Left ventricle myocardium inferior (tissue), 1 donor: ENCODE measurements at places on chromosomes 5 and 9. TPM values are rescaled to one million over a fixed set of nuclear protein-coding genes. Genes with fewer than 3 reads are reported as not detected.

- peaks cover 66% of the 10 kb centered on the region for H3K27me3 ChIP-seq
- peak overlapping the region; percentile 72 for H3K4me3 ChIP-seq
- no peak overlapping the region for H3K27ac ChIP-seq
- no peak for DNase-seq
- H3K4me1 ChIP-seq = peaks cover 15% of the 10 kb centered on the region
Measured at GRCh38 chr5:74865256-74865803, 857 bp downstream of the FAM169A start.

DNA sequence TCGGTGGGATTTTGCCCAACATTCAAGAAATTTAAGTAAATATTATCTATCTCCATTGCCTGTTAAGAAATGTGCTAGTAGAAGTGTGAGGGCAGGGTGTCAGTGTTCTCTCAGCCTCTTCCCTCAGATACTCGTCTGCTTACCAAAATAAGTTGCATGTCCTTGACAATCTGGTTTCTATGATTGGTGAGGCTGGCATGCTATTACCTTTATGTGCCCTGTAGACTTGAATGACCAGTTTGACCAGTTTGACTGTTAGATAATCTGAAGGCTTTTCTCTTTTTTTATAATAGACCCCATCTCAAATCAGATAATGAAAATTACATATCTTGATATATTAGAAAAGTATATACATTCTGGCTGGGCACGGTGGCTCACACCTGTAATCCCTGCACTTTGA lies 348 bp downstream of the CATSPER3 start:
- no peaks in the 10 kb centered on the region for H3K4me1 ChIP-seq
- no peak overlapping the region for H3K27ac ChIP-seq
- DNase-seq = no peak
- no peak overlapping the region for H3K4me3 ChIP-seq

GRCh38 chr9:113416149-113416721 lies 5.7 kb downstream of the C9orf43 start:
- H3K27ac ChIP-seq = peak overlapping the region; percentile 40
- no peak overlapping the region for H3K4me3 ChIP-seq
- H3K36me3 ChIP-seq = no peaks in the 10 kb centered on the region
- H3K4me1 ChIP-seq = peaks cover 6% of the 10 kb centered on the region
- DNase-seq = no peak

DNA sequence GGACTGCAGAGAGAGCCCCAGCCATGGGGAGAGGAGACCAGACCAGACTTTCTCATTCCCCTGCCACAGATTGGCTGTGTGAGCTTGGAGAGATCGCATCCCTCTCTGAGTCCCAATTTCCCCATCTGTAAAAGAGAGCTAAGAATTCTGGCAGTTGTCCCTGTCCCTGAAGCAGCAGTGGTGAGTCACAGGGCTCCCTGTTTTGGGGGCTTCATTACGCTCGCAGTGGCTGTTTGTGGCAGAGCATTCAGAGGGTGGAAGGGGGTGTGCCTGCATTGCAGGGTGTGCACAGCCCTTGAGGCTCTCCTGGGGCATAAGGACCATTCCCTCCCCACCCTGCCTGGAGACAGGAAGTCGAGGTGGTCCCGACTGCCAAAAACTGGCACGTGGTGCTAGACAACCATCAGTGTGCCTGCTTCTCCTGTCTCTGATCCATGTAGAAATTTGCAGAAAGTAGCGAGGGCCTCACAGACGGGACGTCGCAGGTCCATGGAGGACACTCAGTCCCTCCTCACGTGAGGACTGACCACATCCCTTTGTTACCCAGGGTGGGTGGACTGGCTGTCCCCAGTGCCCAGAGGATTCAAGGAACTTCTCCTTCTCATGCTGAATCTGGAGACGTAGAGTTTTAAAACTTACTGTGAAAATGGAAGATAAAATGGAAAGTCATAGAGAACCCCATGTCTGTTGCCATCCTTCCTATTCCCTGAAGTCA lies 35.3 kb downstream of the HRH2 start:
- H3K27ac ChIP-seq = peak overlapping the region; percentile 54
- H3K4me1 ChIP-seq = peaks cover 65% of the 10 kb centered on the region
- no peak overlapping the region for H3K4me3 ChIP-seq
- DNase-seq = no peak

DNA sequence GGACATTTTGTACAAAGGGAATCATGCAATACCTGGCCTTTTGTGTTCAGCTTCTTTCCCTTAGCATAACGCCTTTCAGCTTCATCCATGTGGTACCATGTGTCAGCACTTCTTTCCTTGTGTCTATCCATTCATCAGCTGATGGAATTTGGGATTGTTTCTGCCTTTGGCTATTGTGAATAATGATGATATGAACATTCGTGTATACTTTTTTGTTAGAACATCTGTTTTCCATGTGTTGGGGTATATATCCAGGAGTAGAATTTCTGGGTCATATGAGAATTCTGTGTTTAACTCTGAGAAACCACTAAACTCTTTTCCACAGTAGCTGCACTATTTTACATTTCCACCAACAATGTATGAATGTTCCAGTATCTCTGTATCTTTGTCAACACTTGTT lies 14.8 kb upstream of the PRRC2B start:
- no peaks in the 10 kb centered on the region for H3K27me3 ChIP-seq
- no peak for DNase-seq
- no peaks in the 10 kb centered on the region for H3K36me3 ChIP-seq
- H3K4me3 ChIP-seq = no peak overlapping the region

- H3K27ac ChIP-seq = no peak overlapping the region
- no peaks in the 10 kb centered on the region for H3K4me1 ChIP-seq
- no peak for DNase-seq
- H3K4me3 ChIP-seq = no peak overlapping the region
- H3K36me3 ChIP-seq = no peaks in the 10 kb centered on the region
- H3K27me3 ChIP-seq = no peaks in the 10 kb centered on the region
Measured at GRCh38 chr5:5592541-5592940, 170.1 kb downstream of the ICE1 start.

DNA sequence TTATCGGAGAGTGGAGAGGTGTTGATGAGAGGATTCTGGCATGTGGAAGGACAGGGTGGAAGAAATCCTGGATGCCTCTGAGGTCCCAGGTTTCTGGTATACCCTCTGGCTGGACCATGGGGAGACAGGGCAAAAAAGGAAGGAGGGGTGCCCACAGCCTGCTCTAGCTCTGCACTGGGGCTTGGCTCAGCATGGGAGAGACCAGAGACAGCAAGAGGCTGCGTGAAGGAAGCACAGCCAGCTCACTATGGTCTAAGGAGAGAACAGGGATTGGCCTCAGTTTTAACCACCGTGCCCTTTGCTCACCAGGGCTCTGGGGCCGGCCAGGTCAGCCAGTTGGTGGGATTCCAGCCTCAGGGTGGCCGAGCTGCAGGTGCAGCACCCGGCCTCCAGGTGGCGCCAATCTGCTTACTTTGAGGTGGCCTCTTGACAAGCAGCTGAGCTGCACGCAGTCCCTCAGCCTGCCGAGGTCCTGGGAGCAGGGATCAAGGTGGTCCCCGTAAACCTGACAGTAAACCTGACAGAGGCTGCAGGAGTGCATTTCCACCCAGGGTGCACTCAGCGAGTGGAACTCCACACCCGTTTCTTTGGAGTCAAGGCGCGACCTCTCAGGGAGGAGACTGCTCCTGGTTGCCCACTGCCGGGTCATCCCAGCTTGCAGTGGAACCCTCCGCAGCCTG lies 25.0 kb upstream of the SPTLC1 start:
- no peak overlapping the region for H3K27ac ChIP-seq
- peak; percentile 73 for DNase-seq
- peak overlapping the region; percentile 63 for H3K4me3 ChIP-seq
- H3K4me1 ChIP-seq = peaks cover 18% of the 10 kb centered on the region
- no peaks in the 10 kb centered on the region for H3K36me3 ChIP-seq

DNA sequence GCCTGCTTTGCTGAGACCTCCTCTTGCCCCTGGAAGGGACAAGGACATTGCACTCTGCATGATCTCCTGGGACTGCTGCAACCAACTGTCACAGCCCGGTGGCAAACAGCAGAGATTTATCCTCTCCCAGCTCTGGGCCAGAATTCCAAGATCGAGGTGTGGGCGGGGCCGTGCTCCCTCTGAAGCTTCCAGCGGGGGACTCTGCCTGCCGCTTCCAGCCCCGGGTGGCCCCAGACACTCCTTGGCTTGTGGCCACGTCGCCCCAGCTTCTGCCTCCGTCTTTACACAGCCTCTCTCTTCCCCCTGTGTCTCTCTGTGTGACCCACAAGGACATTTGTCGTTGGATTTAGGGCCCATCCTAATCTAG lies 67.1 kb downstream of the COL5A1 start:
- peaks cover 59% of the 10 kb centered on the region for H3K4me1 ChIP-seq
- no peaks in the 10 kb centered on the region for H3K36me3 ChIP-seq
- H3K4me3 ChIP-seq = no peak overlapping the region
- DNase-seq = no peak
- peak overlapping the region; percentile 84 for H3K27ac ChIP-seq

GRCh38 chr5:58239045-58239444 lies 220.8 kb downstream of the PLK2 start:
- H3K27me3 ChIP-seq = no peaks in the 10 kb centered on the region
- no peaks in the 10 kb centered on the region for H3K36me3 ChIP-seq
- peaks cover 31% of the 10 kb centered on the region for H3K4me1 ChIP-seq

DNA sequence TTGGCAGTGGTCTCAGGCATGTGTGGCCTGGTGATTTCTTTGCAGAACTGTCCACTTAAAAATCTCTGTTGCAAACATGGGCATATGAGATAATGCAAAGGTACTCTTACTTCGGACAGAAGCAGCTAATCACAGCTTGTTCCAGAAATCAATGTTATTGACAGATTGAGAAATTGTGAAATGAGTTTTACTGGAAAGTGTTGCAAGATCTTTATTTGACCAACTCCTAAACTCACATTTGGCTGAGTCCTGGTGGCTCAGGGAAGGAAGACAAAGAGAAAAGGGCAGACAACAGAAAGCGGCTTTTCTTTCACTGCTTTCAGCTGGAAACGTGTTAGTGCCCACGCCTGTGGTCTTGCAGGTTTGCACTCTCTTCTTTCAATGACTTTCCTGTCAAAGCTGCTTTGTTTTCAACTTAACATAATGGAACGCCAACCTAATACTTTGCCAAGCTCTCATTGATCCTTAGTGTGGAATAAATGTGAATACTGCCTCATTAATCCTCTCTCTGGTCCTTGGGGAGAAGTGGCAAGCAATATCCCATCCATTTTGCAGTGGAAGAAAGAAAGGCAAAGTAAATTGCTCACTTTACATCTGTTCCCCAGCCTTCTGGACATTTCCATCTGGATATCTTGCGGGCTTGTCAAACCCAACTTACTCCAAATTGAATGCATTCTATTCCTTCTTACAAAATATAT lies 586.4 kb downstream of the LRRC70 start:
- H3K4me3 ChIP-seq = no peak overlapping the region
- H3K27me3 ChIP-seq = no peaks in the 10 kb centered on the region
- H3K36me3 ChIP-seq = no peaks in the 10 kb centered on the region
- H3K27ac ChIP-seq = no peak overlapping the region

DNA sequence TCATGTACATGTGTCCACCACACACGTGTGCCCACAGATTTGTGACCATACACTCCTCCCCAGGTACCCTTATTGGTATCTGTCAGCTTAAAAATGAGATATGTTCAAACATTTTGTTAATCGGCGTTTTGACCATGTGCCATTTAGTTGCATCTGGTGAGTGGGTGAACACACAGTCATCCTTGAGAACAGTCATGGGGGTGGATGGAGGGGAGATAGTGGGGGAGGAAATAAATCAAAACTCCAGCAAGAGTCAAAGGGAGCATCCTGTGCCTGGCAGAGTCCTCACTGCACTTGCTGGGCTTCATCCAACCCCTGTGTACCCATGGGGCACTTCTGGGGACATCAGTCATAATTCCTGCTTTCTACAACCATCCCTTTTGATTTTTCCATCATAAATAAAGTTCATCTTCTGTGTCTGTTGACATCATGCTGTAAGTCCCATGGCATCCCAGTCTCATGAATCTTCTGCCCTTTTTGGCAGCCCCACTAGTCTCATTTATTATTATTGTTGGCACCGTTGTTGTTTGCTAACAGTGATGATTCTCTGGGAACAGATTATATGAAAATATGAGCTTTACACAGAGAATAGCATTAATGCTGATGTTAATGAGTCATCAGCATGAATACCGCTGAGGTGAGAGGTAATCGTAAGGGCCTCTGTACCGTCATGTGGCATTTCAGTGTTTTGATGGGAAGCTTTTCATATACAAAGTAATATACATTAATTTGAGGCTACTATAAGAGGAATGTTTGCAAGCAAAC lies 24.4 kb upstream of the CLK4 start:
- no peak overlapping the region for H3K27ac ChIP-seq
- H3K36me3 ChIP-seq = no peaks in the 10 kb centered on the region
- H3K4me1 ChIP-seq = no peaks in the 10 kb centered on the region
- H3K27me3 ChIP-seq = no peaks in the 10 kb centered on the region

DNA sequence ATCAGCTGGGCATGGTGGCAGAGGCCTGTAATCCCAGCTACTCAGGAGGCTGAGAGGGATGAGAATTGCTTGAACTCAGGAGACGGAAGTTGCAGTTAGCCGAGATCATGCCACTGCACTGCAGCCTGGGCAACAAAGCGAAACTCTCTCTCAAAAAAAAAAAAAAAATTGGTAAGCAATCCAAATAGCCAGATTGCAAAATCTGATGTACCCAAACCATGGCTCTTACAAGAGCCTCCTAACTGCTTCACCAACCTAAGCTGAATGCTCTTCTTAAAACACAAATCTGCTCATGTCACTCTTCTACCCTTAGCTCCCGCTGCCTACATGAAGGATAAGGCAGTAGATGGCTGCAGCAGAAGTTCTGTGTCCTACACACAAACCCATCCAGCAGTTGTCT lies 105.9 kb downstream of the MPDZ start:
- no peaks in the 10 kb centered on the region for H3K27me3 ChIP-seq
- no peak overlapping the region for H3K4me3 ChIP-seq
- H3K36me3 ChIP-seq = peaks cover 50% of the 10 kb centered on the region

GRCh38 chr5:179181988-179182387 lies 121.8 kb downstream of the ZNF354C start:
- DNase-seq = no peak
- peaks cover 11% of the 10 kb centered on the region for H3K36me3 ChIP-seq
- no peak overlapping the region for H3K4me3 ChIP-seq
- H3K27me3 ChIP-seq = peaks cover 85% of the 10 kb centered on the region

DNA sequence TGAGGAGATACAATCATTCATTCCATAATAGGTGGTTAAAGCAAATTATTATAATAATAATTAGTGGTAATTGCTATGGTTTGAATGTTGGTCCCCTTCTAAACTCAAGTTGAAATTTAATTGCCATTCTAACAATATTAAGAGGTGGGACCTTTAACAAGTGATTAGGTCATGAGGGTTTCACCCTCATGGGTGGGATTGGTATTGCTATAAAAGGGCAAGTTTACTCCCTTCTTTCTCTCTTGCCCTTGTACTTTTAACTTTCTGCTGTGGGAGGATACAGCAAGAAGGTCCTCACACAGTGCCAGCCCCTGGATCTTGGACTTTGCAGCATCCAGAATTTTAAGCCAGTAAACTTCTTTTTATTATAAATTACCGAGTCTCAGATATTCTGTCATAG lies 101.9 kb upstream of the PARP8 start:
- H3K4me1 ChIP-seq = no peaks in the 10 kb centered on the region
- no peak overlapping the region for H3K27ac ChIP-seq
- H3K4me3 ChIP-seq = no peak overlapping the region
- DNase-seq = no peak
- H3K27me3 ChIP-seq = no peaks in the 10 kb centered on the region

GRCh38 chr5:19777363-19777762 lies 210.6 kb downstream of the CDH18 start:
- H3K4me3 ChIP-seq = no peak overlapping the region
- no peaks in the 10 kb centered on the region for H3K36me3 ChIP-seq
- H3K27me3 ChIP-seq = no peaks in the 10 kb centered on the region
- H3K4me1 ChIP-seq = no peaks in the 10 kb centered on the region
- no peak for DNase-seq

TEX48 gene
- total RNA-seq = not detected

OR13J1 gene
- not detected for total RNA-seq

CARTPT gene
- not detected for total RNA-seq

GKAP1 gene
- 22.5 TPM for total RNA-seq

ZBED3 gene
- 7.8 TPM for total RNA-seq

ZBTB43 gene
- 30.2 TPM for total RNA-seq

TRIP13 gene
- total RNA-seq = 0.44 TPM
